ENCODE measurements at places on chromosomes 5 and 9. TPM values are rescaled to one million over a fixed set of nuclear protein-coding genes. Genes with fewer than 3 reads are reported as not detected.

DNA sequence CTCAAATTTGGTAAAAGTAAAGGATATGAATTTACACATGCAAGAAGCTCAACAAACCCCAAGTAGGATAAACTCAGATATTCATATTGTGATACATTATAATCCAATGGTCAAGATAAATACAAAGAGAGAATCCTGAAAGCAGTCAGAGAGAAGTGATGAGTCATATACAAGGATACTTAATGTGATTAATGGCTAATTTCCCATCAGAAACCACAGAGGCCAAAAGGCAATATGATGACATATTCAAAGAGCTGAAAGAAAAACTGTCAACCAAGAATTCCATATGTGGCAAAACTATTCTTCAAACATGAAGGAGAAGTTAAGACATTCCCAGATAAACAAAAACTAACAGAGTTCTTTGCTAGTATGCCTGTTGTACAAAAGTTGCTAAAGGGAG is 19.5 kb upstream of the IRF1 start:
- DNase-seq = no peak

DNA sequence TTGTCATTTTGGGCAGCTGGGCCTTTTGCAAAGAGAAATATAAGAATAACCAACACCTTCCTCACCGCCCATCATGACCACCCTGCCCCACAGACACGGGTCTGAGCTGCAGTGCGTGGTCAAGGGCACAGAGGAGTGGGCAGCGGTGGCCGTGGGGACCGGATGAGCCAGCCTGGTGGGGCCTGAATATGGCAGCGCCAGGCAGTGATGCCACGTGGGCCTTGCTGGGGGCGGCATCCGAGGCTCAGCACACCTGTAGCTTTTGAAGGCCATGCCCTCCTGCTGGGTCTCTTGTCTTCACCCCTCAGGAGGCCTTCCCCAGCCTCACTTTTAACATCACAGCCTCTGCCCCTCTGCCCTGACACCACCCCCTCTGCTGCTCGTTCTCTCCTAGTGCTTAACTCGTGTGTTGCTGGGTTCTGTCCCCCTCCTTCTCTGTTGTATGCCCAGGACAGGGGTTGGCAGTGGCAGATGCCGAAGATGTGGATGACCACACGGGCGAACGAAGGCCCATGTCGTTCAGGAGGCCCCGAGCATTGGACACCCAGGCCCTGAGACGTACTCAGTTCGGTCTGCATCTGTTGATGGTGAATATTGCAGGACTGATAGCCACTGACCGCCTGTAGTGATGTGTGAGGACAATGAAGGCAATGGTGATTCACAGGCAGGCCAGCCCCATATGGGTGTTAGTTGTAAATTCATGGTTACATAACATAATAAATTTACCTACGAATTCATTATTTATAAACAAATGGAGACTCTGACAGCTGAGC is 46.0 kb downstream of the AHRR start:
- DNase-seq = peak; percentile 6

DNA sequence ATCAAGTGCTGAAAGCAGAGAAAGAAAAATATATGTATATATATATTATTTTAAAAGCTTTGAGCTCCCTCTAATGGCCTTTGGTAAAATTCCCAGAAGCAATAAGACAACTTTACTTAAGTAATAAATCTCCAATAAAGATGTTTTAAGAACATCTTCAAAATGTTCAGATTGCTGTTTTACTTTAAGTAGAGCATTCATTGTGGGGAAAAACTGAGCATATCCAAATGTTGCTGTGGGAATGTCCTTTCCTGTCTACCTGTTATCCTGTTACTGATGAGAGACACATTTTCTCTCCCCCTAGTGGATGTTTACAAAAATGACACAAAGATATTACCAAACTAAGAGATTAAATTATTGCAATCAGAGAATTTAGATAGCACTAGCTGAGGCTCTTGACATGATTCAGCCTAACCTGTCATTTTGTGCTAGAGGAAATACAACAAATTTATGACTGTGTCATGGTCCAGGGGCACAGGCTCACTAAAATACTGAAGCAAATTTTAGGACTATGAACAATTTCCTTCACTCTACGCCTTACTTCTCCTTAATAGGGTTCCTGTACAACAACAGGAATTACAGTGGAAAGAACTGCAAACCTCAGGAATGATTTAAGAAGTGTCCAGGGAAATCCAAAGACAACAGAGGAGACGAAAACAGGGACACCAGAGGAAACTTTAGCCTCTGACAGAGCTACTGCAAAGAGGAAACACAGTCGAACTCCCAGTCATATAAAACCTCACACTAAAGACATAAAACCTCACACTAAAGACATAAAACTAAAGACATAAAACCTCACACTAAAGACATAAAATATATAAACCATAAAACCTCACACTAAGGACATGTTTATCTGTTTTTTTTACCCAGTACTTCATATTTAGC is 24.3 kb upstream of the PRRC1 start:
- DNase-seq = no peak

- no peak for DNase-seq
Measured at GRCh38 chr5:105460721-105461120, 1898.1 kb upstream of the NUDT12 start.

DNA sequence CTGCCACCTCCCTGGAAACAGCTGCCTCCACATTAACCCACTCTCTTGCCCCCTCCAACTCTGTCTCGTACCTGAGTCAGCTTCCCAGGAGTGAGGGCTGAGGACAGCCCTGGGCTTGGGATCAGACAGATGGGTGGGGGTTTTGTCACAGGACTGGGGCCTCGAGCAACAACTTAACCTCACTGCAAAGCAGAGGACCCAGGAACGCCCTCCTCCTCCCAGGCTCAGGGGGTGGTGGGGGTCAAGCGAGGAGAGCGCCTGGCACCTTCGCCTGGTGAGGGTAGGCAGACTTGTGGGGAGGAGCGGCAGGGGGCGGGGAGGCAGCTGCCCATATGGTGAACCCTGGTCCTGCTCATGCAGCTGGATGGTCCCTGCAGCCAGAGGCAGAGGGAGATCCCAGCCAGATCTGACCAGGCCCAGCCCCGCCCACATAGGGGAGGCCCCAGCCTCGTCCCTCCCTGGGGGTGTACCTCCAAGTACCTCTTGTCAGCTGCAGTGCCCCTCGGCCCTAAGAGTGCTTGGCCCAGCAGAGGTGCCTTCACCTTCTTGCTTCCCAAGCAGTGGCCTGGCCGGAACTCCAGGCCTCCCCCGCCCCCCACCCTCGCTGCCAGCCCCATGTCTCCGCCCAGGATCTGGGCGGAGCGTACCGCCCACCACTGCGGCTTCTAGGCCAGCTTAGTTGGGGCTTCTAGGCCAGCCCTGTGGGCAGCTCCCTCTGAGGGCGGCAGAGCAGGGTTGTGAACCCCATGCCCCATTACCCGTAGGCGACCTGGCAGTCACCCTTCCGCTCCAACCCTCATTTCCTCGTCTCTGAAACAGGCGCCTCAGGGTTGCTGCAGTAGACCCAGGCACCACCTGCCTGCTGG is at the start of gene SARDH:
Gene SARDH, minus strand, starts transcription at position 579 of the 866 bp plus-strand sequence. CDS start 4,179 bp downstream, outside the sequence.
- DNase-seq = no peak

DNA sequence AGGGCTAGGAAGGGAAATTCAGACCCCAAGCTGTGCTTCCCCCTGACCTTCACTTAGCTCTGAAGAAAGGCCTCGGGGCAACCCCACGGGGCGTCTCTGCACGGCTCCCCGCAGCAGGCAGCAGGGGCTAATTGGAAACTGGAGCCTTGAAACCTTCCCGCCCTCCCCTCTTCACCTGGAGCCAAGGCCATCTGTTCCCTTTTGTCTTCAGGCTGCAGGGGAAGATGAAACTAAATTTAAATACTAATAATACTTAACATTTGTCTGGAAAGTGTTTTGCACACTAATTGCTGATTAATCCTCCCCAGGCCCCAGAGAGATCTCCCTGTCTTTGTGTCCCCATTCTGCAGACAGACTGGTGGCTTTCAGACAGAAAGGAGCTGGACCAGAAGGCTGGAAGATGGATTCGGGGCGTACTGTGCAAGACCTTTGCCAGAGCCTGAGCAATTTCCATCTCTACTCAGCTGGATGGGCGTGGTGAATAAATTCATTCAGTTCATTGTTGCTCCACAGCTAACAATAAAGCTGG is 34.1 kb upstream of the CPLX2 start:
- no peak for DNase-seq

- DNase-seq = no peak
Measured at GRCh38 chr5:108102463-108102862, 279.4 kb downstream of the FBXL17 start.

GRCh38 chr9:130847306-130848217 is 12.5 kb downstream of the ABL1 start:
- DNase-seq = no peak

DNA sequence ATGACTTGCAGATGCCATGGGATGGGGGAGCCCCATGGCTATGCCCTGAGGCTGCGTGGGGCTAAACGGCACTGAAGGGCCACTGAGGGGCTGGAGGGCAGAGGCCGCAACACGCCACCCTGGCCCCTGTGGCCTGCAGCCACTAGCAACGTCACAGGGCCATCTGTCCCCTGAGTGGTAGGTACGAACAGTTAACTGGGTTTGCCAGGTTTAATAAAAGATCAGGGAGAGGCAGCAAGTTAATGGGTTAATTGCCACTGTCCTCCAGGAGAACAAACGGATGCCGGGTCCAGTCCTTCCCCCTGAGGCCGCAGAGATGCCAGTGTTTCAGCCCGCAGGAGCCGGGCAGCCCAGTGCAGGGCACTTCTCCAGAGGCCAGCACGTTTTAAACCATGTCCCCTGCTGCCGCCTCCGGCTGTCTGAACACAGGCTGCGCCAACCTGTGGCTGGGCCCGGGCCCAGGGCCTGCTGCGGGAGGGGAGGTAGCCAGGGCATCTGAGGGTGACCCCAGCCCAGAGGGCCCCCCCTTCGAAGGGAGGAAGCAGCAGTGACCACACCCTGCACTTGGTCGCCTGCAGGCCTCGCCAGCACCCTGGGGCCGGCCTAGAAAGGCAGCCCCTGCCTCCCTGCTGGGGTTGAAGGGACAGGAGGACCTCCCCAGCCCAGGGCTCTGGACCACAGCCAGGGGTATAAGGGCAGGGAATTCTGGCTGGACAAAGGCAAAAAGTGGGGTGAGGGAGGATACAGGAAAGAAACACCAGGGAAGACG is 227.3 kb downstream of the FANCC start:
- no peak for DNase-seq

GRCh38 chr9:8558176-8558575 is 758.6 kb upstream of the DMAC1 start:
- no peak for DNase-seq

DNA sequence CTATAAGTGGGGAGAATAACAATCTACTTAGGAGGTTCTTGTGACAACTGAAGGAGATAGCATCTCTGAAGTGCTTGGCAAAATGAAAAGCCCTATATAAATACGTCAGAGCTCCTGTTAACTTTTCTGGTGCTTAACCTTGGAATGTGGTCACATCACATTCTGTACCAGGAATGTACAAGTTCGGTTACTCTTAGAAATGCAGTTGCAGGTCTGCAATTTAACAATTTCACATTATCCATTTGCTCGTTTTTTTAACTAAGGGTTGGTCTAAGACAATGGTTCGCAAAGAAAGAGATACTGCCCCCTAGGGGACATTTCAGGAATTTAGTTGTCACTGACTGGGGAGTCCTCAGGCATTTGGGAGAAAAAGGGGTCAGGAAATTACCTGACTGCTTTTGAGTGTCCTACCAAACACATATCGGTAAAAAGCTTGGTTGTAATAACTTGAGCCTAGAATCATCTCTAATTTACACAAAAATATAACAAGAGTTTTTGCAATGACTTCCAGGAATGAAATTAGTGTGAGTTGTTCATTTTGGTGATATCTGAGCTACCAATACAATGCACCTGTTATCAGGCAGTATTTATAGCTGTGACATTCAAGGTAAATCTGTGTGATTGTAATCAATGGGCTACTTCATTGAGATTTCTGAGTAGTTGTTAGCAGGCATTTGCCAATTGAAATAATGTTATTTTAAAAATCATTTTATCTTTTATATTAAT is 5.4 kb upstream of the HBEGF start:
- DNase-seq = peak; percentile 51

GRCh38 chr5:73485715-73486114 is 12.5 kb upstream of the BTF3 start:
- DNase-seq = no peak

DNA sequence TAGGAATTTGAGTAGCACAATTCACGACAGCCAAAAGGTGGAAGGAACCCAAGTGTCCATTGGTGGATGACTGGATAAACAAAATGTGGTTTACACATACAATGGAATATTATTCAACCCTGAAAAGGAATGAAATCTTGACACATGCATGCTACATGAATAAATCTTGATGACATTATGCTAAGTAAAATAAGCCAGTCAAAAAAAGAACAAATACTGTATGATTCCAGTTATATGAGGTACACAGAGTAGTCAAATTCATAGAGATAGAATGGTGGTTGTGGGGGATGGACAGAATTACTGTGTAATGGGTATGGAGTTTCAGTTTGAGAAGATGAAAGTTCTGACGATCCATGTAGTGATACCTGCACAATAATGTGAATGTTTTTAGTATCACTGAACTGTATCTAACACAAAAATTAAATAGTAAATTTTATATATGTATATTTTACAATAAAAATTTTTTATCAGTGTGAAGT is 117.7 kb upstream of the GNA14 start:
- DNase-seq = no peak

DNA sequence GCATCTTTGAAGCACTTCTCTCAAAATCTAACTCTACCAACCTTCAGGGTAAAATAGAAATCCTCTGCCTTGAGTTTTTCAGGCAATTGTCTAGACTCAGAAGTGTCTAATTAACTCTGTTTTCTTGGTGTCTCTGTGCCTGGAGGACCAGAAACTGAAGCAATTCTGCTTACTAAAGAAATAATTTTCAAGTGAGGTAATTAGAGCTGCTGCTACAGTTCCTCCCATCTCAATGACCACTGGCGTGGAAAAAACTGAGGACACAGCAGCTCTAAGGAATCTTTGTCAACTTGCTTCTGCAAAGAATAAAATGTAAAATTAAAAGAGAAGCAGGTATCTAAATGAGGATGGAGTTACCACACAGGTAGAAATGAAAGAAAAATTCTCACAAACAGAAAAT is 785.0 kb downstream of the PRELID2 start:
- DNase-seq = no peak

DNA sequence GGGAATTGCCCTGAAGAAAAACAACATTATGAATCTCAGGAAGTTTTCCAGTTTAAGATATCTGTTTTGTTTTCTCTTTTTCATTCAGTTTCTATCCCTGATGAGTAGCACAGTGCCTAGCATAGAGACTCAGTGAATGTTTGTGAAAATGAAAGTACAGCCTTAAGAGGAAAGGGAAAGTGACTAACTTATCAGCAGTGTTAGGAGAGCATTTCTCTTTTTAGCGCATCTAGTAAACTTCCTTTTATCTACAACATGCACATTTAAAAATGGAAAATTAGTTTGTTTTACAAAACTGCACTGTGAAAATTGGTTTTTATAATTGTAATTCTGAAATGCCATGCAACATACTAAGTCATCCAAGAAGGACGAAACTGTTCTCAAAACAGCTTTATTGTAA is 110.8 kb downstream of the SMARCA2 start:
- no peak for DNase-seq

The FBP2 gene
- total RNA-seq = not detected

The ALDOB gene
- not detected for total RNA-seq

The SNCAIP gene
- total RNA-seq = 13.7 TPM

The RLN1 gene
- total RNA-seq = 0.91 TPM

The CCDC152 gene
- total RNA-seq = 0.17 TPM

The ORM2 gene
- total RNA-seq = 3.2 TPM

The IGIP gene
- 2.1 TPM for total RNA-seq

The GRXCR2 gene
- total RNA-seq = not detected

The EPB41L4A gene
- total RNA-seq = 37.7 TPM

The RAPGEF6 gene
- 28.4 TPM for total RNA-seq
